ENCODE measurements at places on chromosomes 3 and 15.

DNA sequence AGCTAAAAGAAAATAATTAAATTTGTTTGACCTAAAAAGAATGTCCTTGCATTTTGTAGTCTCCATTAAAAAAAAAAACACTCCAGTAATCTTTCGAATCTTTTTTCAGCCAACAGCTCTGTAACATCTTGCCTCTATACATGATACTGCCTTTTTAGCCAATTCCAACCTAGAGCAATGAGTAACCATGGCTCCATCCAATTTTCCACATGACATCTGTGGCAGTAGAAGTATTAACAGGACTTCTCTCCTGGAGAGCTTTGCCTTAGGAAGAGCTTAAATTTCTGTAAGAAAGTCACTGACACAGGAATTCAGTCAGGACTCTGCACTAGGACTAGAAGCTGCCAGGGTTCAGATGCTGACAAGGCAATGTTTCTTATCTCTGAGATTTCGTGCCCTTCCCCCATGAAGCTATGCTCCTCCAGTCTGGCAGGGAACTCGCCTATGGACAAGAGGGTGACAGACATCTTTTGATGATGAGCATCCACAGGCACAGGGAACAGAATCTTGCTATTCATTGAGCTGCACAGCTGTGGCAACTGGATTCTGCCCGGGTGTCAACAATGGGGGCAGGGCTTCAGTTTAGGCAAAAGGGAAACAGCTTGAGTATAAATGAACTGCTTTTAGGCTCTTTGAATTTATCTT is 81.8 kb downstream of the ALCAM start:
- no peak for DNase-seq

DNA sequence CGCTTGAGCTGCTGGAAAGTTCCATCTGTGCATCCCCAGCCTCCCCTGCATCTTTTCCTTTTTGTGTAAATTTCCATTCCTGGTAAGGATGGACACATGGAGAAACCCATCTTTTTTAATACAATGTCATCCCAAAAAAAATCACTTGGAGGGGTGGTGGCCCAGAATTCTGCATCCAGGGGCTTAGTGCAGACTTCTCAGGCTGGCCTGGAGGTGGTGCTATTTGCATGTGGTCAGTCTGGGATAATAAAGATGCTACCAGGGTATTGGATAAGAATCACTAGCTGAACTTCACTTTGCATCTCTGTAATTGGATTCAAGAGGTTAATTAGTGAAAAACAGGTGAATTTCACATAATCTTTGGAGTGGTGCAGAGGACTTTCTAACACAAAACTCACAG is 1.8 kb upstream of the ZSCAN2 start:
- DNase-seq, result peak; percentile 5

DNA sequence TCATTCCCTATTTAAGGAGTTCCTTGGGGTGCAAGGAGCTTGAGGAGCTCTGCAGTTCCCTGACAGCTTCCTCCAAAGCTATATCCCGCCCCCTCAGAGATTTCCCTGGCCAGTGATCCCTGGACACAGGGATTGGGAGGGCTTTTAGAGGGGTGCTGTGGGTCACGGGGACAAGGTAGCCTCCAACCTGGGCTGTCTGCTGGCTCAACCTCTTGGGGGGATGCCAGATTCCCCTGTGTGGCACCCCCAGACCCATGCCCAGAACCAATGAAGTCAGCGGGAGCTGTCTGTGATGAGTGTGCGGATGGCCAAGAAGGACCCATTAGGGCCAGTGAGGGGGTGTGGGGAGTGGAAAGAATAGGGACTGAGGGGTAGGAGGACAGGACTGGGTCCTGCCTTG is 21.0 kb upstream of the ATP2B2 start:
- no peak for DNase-seq

DNA sequence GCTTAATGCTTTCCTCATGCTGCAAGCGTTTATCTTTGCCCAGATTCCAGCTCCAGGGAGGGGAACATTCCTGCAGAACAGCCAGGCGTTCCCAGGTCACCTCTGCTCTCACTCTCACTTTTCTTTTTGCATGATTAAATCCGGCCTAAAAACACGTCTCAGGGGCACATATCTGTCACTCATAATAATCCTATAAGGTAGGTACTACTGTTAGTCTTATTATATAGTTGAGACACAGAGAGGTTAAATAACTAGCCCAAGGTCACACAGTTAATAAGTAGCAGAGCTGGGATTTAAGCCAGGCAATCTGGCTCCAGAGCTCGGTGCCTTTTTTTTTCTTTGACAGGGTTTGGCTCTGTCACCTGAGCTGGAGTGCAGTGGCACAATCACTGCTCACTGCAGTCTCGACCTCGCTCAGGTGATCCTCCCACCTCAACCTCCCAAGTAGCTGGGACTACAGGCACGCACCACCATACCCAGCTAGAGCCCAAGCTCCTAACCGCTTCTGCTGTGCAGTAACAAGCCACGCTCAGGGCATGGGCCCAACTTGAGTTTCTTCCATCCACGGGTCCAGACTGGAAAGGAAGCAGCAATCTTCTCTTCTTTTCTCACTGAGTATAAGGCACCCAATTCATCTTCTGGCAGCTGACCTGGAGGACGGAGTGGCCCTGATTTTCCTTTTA is 96.5 kb downstream of the LIPC start:
- DNase-seq, result no peak

DNA sequence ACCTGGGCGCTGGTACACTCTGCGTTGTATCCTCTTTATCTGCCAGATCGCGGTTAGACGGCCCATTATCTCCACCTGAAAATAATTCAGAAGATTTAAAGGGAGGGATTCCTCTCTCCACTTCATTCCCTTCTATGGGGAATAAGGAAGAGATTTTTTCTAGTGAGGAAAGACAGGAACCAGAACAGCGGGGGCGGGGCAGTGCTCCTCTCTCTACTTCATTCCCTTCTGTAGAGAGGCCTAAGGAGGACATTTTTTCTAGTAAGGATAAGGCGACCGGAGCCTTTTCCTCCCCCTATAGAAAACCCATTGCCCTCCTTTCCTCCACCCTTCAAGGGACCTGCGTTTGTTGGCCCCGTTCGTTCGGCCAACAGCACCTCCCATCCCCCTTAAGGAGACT is 8.3 kb upstream of the LIPH start:
- DNase-seq, result no peak

DNA sequence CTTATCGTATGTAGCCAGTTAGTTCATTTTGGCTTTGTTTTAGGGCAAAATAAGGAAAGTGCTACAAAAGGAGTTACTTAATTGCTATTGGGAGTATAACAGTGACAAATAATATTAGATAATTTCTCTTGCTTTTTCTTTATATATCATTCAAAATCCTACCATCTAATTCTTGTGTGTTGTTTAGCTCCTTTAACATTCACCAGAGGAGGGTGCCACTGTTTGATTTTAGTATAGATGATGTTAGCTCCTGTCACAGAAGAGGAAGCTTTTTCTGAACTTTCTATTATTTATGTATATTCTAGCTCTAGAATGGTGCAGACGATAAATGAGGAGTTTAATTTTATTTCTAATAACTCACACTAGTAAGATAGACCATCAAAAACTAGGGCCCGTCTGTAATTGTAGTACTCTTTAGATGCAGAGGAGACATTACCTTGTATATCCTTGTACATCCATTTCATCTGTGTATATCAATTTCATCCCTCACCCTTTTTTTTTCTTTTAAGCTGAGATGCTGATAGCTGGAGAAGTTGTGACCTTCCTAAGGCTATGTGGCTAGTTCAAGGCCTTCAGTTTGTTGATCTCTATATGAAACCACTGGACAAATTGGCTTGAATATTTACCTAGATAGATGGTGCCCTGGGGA is 3.0 kb downstream of the PPM1L start:
- no peak for DNase-seq

DNA sequence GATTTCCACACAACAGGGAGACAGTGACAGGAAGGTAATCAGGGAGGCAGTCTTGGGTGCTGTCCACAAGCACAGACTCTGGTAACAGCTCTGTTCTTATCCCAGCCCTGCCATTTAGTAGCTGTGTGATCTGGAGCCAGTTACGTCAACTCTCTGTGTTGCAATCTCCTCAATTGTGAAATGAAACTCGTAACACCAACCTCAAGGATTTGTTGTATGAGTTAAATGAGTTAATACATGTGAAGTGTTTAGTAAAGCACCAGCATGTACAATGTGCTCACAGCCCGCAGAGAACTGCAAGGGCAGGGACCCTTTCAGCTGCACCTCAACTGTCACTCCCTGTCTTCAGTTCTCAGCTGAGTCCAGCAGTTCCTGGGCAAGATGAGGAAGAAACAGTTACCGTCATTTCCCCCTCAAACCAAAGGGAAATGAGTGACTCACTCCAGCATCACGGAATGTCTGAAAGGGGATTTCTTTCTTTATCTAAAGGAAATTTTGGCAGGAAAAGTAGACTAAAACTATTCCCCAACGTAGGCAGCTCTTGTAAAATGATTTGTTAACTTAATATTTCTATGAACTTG is 39.9 kb upstream of the MB21D2 start:
- DNase-seq, result no peak

- no peak for DNase-seq
Measured at GRCh38 chr3:133856316-133856715, 39.4 kb downstream of the RAB6B start.

DNA sequence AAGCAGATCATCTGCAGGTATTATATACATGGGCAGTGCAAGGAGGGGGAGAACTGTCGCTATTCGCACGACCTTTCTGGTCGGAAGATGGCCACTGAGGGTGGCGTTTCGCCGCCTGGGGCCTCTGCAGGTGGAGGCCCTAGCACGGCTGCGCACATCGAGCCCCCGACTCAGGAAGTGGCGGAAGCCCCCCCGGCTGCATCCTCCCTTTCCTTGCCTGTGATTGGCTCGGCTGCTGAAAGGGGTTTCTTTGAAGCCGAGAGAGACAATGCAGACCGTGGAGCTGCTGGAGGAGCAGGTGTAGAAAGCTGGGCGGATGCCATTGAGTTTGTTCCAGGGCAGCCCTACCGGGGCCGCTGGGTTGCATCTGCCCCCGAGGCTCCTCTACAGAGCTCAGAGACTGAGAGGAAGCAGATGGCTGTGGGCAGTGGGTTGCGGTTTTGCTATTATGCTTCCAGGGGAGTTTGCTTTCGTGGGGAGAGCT is 639 bp downstream of the MKRN3 start:
- DNase-seq, result peak; percentile 84

DNA sequence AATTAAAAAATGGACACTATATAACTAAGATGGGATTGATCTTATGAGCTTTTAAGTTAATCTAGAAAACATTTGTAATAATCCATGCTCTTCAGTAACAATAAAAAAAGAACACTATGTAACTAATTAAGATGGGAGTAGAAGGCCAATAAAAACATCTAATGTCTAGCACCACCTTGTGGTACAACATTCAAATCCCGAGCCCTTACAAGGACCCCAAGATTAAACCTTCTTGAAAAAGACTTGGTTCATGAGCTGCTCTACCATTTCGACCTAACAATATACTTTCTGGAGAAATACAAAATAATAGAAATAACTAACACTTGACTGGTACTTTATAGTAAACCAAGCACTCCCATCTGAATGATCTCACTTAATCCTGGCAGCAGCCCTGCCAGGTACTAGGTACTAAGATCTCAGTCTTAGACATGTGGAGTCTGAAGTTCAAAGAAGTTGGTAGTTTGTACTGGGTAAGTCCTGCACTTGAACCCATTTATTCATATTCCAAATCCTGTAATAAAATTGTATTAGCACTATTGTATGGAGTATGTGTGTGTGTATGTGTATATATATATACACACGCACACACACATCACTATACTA is 21.8 kb downstream of the METTL6 start:
- DNase-seq, result no peak

DNA sequence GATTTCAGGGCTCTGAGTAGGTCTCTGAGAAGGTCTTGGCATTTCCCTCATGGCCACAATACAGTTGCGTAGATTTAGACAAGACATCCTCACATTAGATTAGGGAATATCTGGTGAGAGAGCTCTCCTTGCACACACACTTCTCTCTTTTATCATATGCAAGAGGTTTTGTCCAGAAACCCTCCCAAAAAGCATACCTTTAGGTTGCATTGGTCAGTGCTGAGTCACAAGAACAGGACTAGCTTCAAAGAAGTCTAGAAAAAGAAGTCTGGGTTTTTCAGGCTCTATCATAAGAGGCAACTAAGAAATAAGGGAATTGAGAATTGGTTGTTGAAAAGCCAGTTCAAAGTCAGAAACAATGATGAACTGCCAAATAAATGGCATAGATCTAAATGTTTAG is 40.1 kb upstream of the MITF start:
- no peak for DNase-seq

GRCh38 chr3:59839810-59840515 is 790.1 kb upstream of the CFAP20DC start:
- DNase-seq, result no peak

DNA sequence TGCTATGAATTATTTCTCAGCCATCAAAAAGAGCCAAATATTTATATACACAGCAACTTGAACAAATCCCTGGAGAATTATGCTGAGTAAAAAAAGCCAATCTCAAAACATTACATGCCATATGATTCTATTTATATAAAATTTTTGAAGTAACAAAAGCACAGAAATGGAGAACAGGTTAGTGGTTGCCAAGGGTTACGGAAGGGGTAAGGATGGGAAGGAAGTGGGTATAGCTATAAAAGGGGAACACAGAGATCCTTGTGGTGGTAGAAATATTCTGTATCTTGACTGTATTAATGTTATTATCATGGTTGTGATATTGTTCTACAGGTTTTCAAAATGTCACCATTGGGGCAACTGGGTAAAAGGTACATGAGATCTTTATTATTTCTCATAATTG is 62.3 kb upstream of the ASB14 start:
- DNase-seq, result no peak

- no peak for DNase-seq
Measured at GRCh38 chr3:31553258-31553657, 20.5 kb downstream of the STT3B start.

GRCh38 chr3:105647047-105647446 is 221.8 kb downstream of the CBLB start:
- no peak for DNase-seq

DNA sequence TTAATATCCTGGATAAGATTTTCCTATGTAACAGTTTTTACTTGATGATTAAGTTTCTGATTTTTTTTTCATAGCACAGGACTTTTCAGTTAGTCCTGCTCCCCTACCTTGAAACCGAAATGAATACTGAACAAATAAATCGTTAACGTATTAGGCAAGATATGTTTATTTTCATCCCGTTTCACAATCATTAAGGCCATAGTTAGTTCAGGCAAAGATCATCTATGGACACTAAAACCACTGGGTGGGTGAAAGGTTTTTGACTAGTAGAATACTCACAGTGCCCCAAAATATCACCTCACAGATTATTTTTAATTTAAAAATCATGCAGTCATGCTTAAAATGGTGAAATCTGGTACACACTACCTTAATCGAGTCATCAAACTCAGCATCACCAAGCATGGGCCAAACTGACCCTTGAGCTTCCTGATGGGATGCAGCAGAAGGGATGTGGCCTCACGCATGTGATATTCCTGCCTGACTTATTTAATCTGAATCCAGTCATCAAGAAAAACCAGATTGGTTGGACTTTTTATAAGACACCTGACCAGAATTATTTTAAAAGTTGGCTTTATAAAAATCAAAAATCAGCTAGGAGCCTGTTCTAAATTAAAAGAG is 365.0 kb downstream of the LPP start:
- DNase-seq, result no peak

DNA sequence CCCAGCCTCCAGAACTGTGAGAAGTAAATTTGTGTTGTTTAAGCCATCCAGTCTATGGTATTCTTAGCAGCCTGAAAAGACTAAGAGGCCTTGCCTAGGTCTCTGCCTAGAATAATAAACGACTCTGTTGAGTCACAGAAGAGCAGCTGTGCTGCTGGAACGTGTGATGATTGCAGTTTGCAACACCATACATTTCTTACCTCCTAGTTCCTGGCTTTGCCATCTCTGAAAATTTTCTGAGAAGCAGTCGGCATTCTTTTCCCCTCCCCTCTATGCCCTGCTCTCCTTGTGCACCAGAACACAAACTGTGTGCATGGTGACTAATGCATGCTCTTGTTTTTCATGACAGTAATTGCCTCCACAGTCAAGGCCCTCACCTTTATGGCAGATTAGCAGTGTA is 301.3 kb downstream of the IL20RB start:
- no peak for DNase-seq

Data from NCI-H524 treated with DMSO at 0.1 percent for 48 hours (cell line).